Dermis microvascular lymphatic vessel endothelial cell (primary cell): ENCODE measurements at places on chromosomes 13 and 19.

DNA sequence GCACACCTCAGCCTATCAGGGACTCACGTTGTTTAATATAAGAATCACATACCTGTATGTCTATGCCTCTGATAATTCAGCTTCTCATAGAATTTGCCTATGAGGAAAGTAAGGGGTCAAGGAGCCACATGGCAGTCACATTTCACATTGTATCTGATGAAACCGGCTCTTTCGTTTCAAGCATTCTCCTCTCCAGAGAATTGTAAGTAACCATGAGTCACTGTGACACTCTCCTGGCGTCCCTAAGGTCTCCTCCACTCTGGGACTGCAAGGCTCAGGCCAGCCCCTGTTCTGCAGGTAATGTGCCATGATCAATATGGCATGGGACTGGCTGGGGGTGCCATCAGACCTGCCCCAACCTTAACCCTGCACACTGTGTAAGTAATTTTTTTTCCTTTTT, 503.3 kb downstream of the COG6 start:
- DNase-seq = no peak

DNA sequence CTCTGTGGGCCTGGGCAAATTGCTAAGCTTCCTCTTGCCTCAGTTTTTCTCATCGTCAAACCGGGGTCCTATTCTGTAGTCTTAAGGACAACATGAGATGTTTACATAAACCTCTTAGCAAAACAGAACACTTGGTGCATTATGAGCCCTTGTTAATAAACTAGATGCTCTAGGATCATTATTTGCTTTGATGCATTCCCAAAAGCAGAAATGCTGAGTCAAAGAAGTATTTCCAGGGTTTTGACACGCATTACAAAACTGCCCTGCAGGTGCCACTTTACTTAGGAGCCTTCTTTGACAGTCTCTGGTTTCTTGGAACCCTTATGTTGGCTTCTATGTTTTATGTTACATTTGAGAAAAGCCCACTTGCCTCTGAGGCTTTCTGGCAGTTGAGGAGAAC, 12.1 kb downstream of the AKAP11 start:
- no peak for DNase-seq

- DNase-seq = peak; percentile 30
Measured at GRCh38 chr13:23510979-23511735, 59.1 kb upstream of the TNFRSF19 start.

DNA sequence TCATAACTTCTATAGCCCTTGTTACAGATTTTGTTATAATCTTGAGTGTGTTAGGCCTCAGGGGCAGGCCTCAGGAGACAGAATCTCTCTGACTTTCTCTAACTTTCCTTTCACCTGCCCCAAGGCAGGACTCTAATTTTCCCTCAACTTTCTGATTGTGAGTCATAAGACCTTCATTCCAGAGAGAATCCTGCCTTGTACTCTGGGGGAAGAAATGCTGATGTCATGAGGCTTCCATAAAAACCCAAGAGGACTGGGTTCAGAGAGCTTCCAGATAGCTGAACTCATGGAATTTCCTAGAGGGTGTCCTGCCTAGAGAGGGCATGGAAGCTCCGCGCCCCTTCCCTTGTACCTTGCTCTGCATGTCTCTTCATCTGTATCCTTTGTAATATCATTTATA, 5.3 kb upstream of the KBTBD6 start:
- no peak for DNase-seq
